ENCODE measurements at places on chromosomes 16 and 17.

DNA sequence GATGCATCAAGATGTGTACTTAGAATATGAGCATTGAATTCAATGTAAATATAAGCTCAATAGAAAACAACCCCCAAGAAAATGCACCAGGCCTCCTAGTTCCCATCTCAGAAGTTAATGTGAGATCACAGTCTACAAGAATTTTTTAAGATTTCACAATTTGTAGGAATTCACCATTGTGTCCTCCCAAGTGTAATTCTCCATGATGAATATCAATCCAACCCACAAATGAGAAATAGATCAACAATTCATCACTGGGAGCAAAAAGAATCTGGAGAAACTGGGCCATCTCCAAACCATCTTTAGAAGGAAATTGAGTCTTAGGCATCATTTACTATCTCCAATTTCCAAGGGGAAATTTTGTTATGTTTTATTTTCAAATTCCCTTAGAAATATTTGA is 310.5 kb upstream of the GOT2 start:
- no peak for DNase-seq

- DNase-seq: peak; percentile 35
Measured at GRCh38 chr17:48878920-48879898, 13.4 kb upstream of the ATP5MC1 start.

DNA sequence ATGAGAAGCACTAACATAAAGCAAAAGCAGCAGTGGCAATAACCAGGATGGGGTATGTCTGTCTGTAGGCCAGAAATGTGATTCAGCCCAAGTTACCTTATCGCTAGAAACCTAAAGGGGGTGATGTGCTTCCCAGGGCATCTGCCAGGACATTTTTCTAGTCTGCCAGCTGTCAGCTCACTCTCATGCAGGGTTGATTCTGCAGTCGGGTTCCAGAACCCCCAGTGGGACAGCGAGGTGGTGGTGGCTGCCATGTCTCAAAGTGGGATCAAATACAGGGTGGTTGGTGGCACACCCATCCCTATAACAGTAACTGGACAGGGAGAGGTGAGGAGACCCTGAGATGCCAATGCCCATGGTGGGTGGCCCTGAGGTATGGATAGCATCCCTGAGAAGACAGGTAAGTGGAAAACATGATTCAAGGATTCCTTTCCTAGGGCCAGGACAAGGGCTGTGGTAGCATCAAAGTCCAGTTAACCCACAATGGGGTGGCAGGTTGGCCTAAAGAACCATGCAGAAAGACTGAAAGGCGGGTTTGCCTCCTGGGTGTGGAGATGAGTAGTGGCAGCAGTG is 84.3 kb downstream of the TNFRSF13B start:
- no peak for DNase-seq

GRCh38 chr16:15854906-15855703 is 1.7 kb downstream of the MYH11 start:
- DNase-seq: no peak

DNA sequence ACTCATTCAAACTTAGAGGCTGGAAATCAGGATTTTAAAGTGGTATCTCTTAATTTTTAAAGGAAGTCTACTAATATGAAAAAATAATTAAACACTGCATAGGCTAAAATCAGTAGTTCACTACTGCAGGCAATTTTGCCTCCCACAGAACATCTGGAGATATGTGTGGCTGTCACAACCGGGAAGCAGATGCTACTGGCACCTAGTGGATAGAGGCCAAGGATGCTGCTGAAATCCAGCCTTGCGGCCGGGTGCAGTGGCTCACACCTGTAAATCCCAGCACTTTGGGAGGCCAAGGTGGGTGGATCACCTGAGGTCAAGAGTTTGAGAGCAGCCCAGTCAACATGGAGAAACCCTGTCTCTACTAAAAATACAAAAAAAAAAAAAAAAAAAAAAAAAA is 473.9 kb downstream of the XYLT1 start:
- DNase-seq: no peak

DNA sequence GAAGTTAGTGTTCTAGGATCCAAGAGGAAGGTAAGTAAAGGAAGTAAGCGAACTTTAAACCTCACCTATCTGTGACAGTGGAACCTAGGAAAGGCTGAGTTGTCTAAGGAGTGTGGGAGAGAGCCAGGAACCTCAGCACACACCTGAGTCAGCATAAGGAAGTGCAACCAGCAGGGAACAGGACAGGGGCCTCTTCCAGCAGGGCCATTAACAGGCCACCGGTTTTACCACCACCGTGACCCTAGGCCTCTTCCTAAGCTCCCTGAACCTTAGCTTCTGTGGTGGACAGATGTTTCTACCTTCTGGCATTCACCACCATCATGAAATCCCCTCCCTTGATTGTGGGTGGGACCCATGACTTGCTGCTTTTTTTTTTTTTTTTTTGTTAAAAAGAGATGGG is 26.7 kb upstream of the GPATCH8 start:
- no peak for DNase-seq

GRCh38 chr17:41691031-41691777 is 2.5 kb downstream of the EIF1 start:
- no peak for DNase-seq

- DNase-seq: no peak
Measured at GRCh38 chr16:9330095-9330494, 238.7 kb downstream of the HAPSTR1 start.

- DNase-seq: peak; percentile 93
Measured at GRCh38 chr17:67528751-67529436, 151.8 kb downstream of the PITPNC1 start.

- no peak for DNase-seq
Measured at GRCh38 chr17:68498479-68499326, 13.5 kb upstream of the PRKAR1A start.

- DNase-seq: no peak
Measured at GRCh38 chr16:66949472-66949871, 11.6 kb upstream of the CES3 start.

DNA sequence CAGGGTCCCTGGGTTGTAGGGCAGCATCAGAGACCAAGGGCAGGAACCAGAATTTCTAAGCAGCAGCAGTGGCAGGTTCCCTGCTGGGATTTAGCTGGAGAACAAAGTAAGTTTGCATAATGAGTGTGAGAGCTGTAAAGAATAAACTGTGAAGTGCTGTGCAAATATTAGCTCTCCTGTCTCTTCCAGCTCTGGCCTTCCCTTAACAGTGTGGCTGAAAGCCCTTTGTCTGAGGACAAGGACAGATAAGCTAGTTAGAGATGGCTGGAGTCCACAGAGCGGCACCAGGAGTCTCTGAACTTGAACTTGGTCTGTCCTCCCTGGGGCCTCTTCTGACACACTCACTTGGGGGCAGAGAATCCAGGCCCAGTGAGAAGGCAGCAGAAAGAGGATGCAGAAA is 98.2 kb upstream of the WSCD1 start:
- no peak for DNase-seq

- no peak for DNase-seq
Measured at GRCh38 chr17:30926516-30926915, 4.8 kb downstream of the ADAP2 start.

DNA sequence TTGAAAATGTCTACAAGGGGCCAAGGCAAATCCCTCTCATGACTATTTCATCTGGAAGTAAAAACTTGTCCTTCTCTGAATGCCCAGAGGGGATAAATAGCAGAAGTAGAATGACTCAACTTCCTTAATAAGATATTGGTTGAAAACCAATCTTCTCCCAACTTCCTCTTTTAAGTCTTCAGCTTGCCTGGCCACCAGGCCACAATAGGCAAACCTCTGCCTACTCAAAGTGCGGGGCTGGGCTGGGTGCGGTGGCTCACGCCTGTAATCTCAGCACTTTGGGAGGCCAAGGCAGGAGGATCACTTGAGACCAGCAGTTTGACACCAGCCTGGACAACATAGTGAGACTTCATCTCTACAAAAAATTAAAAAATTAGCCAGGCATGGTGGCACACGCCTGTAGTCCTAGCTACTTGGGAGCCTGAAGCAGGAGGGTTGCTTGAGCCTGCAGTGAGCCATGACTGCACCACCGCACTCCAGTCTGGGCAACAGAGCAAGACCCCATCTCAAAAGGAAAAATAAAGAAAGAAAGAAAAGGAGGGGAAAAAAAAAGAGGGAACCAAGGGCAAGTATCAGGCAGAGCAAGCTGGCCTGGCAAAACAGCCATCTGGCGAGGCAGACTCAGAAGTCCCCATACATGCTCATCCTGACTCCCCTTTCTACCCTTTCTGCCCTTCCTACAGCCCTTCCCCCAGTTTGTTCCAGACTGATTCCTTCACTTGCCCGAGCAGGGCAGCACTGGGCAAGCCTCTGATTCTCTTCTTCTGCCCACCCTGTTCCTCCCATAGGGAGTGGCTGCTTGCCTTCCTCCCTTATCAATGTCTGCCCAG is 20.6 kb downstream of the MAP3K14 start:
- DNase-seq: peak; percentile 79

DNA sequence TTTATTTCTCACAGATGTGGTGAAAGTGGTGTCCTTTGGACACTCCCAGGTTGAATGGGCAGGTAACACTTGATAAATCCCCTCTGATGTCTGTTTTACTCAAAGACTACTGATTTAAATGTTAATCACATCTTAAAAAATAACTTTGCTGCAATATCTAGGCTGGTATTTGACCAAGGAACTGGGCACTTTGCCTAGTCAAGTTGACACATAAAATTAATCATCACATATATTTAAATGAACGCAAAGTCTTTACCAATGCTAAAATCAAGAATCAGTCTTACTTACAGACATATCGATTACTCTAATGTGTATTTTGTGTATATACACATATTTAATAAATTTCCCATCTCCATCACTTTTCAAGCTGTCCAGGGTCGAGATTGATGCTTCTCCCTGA is 7.0 kb downstream of the MT2A start:
- DNase-seq: no peak

DNA sequence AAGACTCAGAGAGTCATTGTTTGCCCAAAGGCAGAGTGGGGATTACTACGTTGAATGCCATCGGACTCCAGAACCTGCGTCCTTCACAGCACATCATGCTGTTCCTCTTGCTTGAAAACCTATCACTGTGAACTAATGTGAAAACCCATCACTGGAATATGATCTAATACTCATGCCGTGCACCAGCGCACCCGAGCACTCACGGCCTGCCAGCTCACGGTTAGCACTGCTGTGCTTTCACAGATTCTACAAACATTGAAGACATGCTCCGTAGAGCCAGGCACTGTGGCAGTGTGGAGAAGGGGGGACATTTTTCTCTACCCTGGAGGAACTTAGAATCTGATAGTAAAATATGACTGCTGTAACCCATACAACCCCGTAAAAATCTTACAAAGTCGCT is 350.4 kb downstream of the C16orf95 start:
- DNase-seq: no peak

GRCh38 chr16:1200014-1200627 is 24.9 kb downstream of the TPSG1 start:
- no peak for DNase-seq

DNA sequence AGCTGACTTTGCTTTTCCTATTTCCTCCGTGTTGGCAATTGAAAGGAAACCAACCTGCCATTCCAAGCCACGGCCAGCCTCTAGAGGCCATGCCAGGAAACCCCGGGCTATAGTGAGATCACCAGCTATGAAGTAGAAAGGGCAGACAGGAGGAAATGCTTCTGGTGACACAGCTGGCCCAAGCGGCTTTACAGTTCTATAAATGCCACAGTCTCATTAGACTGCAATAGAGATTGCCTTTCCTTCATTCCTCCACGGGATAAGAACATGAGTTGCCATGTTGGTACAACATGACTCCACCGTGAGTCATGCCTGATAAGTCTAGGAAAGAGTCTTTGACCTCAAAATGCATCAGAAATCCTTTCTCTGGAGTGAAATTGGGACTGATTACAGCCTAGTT is 384.9 kb downstream of the GRIN2A start:
- DNase-seq: no peak

DNA sequence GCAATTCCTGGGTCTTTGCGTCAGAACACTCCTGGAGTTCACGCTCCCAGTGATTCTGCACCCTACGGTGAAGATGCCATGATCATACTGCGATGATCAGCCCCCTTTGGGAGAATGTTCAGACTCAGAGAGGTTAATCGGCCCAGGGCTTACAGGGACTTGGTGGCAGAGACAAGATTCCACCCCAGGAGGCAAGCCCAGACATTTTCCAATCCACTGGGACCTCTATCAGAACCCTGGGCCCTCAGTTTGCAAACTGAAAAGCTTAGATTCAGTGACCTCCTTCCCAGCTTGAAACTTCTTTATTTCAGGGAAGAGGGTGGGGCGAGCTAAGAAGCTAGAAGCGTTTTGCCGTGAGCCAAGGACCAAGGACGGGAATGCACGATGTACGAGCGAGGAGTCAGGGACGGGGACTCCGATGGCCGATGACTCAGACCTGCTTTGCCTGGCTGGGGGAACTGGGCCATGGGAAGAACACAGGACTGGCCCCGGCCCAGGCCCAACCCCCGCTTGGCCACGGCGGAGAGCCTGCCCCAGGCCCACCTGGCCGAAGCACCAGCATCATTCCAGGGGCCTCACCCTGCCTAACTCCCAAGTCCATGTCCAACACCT is 34.7 kb downstream of the SOCS3 start:
- DNase-seq: peak; percentile 69

DNA sequence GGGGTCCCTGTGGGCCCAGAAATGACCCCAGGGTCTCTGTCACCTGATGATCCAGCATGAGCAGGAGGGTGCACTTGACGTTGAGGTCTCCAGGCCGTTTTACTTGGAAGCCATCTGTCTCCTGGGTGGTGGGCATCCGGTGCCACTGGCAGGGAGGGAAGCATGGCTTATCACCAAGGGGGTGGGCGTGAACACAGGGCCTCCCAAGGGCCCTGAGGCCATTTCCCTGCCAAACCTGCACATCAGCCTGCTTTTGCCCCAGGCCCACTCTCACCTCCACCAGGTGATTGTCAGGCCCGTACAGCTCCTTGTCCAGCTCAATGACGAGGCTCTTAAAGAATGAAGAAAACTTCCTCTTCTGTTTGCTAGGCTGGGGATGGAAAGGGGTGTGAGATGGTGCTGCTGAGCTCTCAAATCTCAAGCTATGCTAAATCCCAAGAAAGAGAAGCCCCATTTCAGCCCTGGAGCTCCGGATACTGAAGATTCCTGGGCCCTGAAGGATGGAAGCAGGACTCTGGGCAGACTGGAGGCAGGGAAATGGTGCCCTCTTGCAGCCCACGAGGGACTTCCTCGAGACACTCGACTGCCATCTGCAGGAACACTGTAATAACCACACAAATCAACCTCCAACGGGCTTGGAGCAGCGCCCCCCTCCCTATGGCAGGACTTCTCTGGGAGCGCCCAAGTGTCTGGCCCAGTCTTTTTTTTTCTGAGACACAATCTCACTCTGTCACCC is 7.1 kb upstream of the FTSJ3 start:
- peak; percentile 68 for DNase-seq

- DNase-seq: no peak
Measured at GRCh38 chr17:44287651-44288050, 19.7 kb upstream of the SLC4A1 start.

DNA sequence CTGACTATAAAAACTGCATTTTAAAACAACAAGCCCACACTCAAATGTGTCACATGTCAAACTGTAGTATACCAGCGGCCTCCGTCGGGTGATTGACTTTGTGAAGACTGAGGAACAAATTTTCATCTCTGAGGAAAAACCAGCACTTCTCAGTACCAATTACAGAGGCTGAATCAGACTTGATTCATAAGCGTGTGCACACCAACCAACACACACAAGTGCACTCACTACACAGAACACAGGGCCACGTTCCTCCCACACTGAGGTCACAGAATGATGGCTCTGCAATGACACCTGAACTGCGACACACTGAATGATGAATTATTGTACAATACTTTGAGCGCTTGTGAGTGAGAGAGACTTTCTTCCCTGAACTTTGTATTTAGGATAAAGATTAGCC is 29.6 kb downstream of the XPO6 start:
- peak; percentile 72 for DNase-seq

All from HFFc6 (cell line).